ENCODE measurements at places on chromosomes 1 and 21.

- no peak for DNase-seq
Measured at GRCh38 chr1:65063025-65063424, 85.0 kb upstream of the AK4 start.

- DNase-seq, result no peak
Measured at GRCh38 chr1:9909234-9910046, 629 bp downstream of the CTNNBIP1 start.

- peak; percentile 87 for DNase-seq
Measured at GRCh38 chr1:9825093-9826074, 1.6 kb upstream of the CLSTN1 start.

DNA sequence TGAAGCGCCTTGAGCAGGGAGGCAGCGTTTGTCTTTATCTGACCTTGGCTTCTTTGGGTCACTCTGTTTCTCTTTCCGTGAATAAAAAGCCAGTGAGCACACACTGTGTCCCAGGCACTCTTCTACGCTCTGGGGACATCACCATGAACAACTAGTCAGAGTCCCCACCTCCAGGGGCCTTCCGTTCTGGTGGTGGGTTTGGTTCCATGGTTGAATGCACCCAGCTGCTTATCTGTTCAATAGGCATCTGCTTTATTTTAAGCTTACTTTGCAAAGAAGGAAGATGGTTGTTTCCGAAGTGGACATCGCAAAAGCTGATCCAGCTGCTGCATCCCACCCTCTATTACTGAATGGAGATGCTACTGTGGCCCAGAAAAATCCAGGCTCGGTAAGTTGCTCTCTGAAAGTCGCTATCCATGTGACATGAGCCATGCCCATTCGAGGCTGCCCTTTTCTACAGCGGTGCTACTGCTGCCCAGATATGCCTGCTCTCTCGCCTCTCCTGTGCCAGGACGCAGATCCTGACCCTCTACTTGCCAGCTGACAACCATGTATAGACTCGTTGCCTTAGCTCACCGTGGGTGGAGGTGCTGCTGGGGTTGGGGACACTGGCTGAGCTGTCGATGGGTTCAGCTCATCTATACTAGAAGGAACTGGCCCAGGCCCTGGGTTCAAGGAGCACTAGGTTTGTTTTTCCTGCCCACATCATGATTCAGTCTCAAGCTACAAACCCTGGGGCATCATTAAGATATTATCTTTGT is 5.9 kb downstream of the MX1 start:
- no peak for DNase-seq

GRCh38 chr1:78607944-78608343 is 12.3 kb upstream of the IFI44L start:
- DNase-seq, result no peak

DNA sequence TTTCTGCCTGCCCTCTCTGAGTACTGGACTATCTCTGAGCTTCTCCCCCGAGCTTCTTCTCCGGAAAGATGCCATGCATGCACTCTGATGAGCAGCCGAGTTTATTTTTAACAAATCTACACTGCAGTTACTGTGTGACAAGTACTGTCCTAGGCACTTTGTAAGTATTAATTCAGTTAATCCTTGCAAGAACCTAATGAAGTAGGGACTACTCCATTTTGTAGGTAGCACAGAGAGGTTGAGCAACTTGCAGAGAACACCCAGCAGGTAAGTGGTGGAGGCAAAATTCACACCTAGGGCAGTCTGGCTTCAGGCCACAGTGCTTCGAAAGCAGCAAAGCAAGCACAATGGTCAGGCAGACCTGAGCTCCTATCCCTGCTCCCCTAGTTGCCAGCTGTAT is 3.8 kb upstream of the TAL1 start:
- DNase-seq, result no peak

- DNase-seq, result peak; percentile 49
Measured at GRCh38 chr1:67479146-67479891, 49.1 kb upstream of the SERBP1 start.

GRCh38 chr1:35863881-35864625 is 19.0 kb upstream of the AGO1 start:
- no peak for DNase-seq

GRCh38 chr1:245154429-245155271 is at the start of gene KIF26B:
Gene KIF26B (plus strand): TSS chr1:245154985. CDS start chr1:245155425, 440 bp downstream.
- peak; percentile 64 for DNase-seq

DNA sequence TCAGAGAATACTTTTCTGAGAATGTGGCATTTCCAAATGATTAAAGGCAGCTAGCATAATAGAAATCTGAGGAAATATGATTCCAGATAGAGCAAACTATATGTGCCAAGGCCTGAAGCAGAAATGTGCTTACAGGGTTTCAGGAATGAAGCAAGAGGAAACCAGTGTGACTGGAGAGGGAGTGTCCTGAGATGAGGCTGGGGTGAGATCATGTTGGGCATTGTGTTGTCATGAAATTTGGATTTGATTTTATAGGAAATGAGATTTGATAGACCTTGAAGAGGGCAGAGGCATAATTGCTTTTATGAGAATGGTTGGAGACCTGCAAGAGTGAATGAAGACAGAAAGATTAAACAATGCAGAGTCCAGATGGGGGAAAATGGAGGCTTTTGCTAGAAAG is 338.1 kb upstream of the SNX7 start:
- peak; percentile 88 for DNase-seq
